ENCODE measurements at places on chromosomes 1 and 21. TPM values are rescaled to one million over a fixed set of nuclear protein-coding genes. Genes with fewer than 3 reads are reported as not detected.

DNA sequence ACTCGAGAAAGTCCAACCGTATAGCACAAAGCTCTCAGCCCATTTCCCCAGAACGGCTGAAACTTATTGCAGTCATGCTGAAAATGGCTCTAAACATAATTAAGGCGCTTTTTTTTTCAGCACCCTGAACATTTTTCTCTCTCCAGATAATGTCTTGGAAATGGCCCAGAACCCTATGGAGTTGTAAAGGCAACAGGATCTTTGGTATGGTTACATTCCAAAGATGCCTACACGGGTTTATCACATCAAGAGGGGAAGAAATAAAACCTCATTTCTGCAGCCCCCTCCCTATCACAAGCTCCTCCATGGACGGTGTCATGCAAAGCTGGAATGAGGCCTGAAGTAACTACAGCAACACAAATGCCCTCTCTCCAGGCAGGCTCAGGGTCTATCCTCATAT, 126.4 kb upstream of the GALNT2 start:
- H3K36me3 ChIP-seq, result no peaks in the 10 kb centered on the region
- no peak for DNase-seq
- H3K4me1 ChIP-seq, result no peaks in the 10 kb centered on the region
- H3K27me3 ChIP-seq, result no peaks in the 10 kb centered on the region
- H3K27ac ChIP-seq, result no peak overlapping the region
- H3K4me3 ChIP-seq, result no peak overlapping the region

GRCh38 chr1:156751451-156751756, at the start of gene HDGF:
Gene HDGF (minus strand): TSS chr1:156751675. CDS start chr1:156751429, 246 bp downstream.
- H3K4me3 ChIP-seq, result peak within 1 kb of the TSS; percentile 55
- H3K4me1 ChIP-seq, result peaks cover 34% of the 10 kb centered on the region
- H3K36me3 ChIP-seq, result peaks cover 3% of the 10 kb centered on the region
- DNase-seq, result no peak
- no peaks in the 10 kb centered on the region for H3K27me3 ChIP-seq
- H3K27ac ChIP-seq, result peak within 1 kb of the TSS; percentile 100

DNA sequence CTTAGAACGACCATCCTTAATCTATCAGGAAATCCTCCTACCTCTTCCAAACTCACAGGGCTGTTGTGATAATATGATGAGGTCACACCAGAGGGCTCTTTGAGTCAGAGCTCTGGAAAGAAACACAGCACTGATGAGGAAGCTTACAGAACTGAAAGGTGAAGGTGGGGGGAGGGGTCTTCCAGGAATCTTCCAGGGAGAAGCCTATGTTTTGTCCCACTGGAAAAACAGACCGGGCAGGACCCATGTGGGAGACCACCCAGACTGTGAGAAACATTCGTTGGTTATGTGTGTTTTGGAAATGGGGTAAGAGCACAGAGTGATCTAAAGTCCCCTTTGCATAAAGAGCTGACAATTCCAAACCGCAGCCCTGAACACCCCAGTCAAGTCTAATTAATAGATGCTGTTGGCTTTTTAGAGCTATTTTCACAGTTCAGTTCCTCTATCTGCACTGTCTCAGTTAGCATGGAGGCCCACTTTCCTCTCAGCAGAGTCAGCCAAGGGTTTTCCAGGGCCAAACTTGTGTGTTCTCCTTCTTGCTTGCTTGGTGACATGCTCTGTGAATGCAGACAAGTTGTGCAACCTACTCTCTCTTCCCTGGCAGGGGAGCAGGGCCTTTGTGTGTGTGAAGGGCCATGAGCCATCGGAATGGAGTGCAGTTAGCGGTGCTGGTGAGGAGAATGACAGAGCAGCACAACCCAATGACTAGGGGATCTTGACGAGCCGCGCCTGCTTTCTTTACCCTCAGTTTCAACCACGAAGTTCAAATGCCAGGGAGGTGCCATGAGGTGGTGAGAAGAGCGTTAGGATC, 12.3 kb downstream of the PHLDA3 start:
- peaks cover 19% of the 10 kb centered on the region for H3K4me1 ChIP-seq
- no peaks in the 10 kb centered on the region for H3K27me3 ChIP-seq
- peak; percentile 7 for DNase-seq
- H3K4me3 ChIP-seq, result no peak overlapping the region

DNA sequence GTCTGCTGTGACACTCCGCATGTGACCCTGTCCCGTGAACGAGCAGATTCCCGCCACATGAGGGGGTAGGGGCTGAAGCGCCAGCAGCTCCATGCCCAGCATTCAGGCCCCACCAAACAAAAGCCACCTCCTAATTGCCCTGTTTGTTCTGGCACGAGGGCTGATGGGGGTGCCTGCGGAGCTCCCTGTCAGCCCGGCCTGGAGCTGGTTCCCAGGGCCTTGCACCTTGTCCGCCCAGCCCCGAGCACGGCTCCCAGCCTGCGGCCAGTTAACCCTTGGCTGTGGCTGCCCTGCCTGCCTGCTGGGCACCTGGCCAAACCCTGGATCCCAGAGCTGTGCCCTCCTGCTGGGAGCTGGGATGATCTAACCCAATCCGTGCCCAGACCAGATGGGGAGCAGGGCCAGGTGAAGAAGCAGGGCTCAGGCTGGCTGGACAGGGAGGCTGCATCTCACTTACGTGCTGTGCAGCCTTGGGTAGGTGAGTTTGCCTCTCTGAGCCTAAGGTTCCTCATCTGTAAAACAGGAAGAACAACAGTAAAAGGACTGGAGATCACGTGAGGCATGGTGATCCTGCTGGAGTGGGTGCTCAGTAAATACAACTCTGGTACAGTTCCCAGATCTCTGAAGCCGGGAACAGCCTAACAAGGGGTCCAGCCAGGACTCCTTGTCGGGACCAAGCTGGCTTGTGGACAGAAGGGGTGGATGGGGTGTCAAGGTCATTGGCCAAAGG, 110.9 kb upstream of the IFFO2 start:
- H3K4me3 ChIP-seq, result no peak overlapping the region
- no peaks in the 10 kb centered on the region for H3K36me3 ChIP-seq

GRCh38 chr1:228748431-228748830, 13.2 kb downstream of the RHOU start:
- H3K4me1 ChIP-seq, result peaks cover 20% of the 10 kb centered on the region
- no peaks in the 10 kb centered on the region for H3K27me3 ChIP-seq
- H3K36me3 ChIP-seq, result 0 out of 2 replicates have a peak, but pooled peaks cover 1% of the 10 kb centered on the region

Gene ZBTB7B
- 46.8 TPM for total RNA-seq
